ENCODE measurements at places on chromosomes 4 and X. TPM values are rescaled to one million over a fixed set of nuclear protein-coding genes. Genes with fewer than 3 reads are reported as not detected.

GRCh38 chrX:48726596-48726995 lies 30.1 kb downstream of the SUV39H1 start:
- DNase-seq, result no peak

DNA sequence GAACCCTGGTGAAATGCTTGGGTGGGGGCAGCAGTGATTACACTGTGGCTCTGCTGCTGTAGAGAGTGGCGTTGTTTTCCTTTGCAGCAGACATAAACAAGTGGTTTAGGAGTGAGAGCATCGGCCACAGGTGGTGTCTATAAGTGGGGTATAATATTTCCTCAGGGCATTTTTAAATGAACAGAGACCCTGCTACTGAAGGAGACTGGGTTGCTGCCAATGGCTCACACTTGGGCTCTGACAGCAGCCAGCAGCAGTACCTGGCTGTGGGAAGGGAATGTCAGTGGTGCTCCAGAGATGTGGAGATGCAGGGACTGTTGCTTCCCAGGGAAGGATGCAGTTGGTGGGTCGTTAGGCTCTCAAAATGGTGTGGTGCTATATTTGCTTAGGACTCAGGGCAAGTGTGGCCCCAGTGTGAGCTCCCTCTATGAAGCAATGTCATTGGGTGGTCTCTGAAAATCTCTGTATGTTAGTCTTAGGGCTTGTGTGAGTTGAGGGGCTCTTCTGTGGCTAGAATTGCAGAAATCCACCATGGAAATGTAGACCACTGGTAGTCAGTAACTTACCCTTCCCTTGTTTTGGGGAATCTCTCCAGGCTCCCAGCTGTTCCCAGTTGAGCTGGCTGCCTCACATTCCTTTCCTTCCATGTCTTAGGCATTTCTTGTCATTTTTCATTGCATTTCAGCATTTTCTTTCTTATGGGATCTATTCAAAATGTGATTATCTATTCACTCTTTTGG lies 1023.0 kb upstream of the GRID2 start:
- DNase-seq, result no peak

DNA sequence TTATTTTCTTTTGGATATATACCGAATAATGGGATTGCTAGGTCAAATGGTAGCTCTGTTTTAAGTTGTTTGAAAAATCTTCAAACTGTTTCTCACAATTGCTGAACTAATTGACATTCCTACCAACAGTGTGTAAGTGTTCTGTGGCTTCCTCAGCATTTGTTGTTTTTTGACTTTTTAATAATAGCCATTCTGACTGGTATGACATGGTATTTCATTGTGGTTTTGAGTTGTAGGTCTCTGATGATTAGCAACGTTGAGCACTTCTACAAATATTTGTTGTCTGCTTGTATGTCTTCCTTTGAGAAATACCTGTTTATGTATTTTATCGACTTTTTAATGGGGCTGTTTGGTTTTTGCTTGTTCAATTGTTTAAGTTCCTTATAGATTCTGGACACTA lies 680.1 kb upstream of the GRIA3 start:
- DNase-seq, result no peak

- no peak for DNase-seq
These were observed 15.6 kb upstream of the CLDN24 start for GRCh38 chr4:183337833-183338232.

GRCh38 chr4:42498040-42498439 lies 100.8 kb downstream of the SHISA3 start:
- no peak for DNase-seq

GRCh38 chrX:19585332-19586082 lies 70.2 kb upstream of the MAP3K15 start:
- no peak for DNase-seq

GRCh38 chr4:182000077-182000476 lies 243.1 kb upstream of the TENM3 start:
- no peak for DNase-seq

TLL1 gene
- 0.37 TPM for total RNA-seq

RCHY1 gene
- 33.4 TPM for total RNA-seq

DUSP9 gene
- 14.2 TPM for total RNA-seq

PLK4 gene
- 34.8 TPM for total RNA-seq

ABHD18 gene
- total RNA-seq, result 9.7 TPM

PNPLA4 gene
- total RNA-seq, result 15.5 TPM
